Retina (tissue), 1 donor: ENCODE measurements at places on chromosomes 11 and 22.

DNA sequence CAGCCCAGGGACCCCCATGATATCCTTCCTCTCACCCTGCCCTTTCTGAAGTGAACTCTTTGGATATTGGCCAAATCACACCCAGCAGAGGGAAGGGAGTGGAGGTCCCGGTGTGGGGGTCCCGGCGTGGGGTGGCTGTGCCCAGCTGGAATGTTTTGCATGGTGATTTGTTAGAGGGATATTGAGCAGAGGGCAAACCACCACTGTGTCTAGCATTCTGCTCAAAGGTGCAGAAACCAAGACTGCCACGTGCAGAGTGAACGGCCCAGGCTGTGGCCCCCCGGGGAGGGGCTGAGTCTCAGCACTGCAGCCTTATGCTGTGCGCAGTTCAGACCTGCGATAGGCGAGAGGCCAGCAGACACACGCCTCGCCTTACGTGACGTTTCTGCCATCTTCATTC, 7.9 kb upstream of the BID start:
- no peak for DNase-seq

DNA sequence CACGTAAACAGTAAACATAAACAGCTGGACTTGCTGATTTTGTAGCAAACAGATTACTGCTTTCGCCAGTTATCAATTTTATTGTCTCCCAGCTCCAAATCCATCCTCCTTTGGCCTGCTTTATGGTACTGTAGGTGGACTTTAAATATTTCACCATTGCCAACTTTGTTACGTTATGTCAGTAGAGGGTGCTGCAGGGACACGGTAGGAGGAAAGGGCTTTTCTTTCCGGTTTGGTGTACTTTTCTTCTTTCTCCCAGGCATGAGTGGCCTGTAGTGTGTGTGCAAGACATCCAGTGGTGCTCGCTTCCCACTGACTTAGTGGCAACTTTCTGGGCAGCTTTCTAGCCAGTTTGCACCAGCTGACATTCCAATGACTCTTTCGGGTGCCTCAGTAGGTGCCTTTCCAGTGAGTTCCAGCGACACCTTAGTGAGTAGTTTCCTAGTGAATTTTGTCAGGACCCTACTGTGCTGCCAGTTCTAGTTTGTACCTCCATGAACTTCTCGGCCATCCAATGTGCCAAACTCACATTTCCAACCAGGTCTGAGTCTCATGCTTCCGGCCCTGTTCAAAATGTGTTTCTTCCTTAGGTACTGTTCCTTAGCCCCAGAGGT, 267.6 kb upstream of the TENM4 start:
- peak; percentile 38 for DNase-seq

DNA sequence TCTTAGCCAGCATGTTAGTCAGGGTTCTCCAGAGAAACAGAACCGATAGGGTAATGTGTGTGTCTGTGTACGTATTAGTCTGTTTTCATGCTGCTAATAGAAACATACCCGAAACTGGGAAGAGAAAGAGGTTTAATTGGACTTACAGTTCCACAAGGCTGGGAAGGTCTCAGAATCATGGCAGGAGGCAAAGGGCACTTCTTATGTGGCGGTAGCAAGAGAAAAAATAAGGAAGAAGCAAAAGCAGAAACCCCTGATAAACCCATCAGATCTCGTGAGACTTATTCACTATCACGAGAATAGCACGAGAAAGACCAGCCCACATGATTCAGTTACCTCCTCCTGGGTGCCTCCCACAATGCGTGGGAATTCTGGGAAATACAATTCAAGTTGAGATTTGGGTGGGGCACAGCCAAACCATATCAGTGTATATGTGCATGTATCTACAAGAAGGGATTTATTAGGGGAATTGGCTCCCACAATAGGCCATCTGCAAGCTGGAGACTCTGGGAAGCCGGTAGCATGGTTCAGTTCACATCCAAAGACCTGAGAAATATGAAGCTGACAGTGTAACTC, 173.7 kb upstream of the NECTIN1 start:
- DNase-seq, result peak; percentile 73

GRCh38 chr11:11459578-11459977, 106.5 kb upstream of the CSNK2A3 start:
- no peak for DNase-seq

- no peak for DNase-seq
Measured at GRCh38 chr11:67501854-67502253, 3.3 kb downstream of the PITPNM1 start.

DNA sequence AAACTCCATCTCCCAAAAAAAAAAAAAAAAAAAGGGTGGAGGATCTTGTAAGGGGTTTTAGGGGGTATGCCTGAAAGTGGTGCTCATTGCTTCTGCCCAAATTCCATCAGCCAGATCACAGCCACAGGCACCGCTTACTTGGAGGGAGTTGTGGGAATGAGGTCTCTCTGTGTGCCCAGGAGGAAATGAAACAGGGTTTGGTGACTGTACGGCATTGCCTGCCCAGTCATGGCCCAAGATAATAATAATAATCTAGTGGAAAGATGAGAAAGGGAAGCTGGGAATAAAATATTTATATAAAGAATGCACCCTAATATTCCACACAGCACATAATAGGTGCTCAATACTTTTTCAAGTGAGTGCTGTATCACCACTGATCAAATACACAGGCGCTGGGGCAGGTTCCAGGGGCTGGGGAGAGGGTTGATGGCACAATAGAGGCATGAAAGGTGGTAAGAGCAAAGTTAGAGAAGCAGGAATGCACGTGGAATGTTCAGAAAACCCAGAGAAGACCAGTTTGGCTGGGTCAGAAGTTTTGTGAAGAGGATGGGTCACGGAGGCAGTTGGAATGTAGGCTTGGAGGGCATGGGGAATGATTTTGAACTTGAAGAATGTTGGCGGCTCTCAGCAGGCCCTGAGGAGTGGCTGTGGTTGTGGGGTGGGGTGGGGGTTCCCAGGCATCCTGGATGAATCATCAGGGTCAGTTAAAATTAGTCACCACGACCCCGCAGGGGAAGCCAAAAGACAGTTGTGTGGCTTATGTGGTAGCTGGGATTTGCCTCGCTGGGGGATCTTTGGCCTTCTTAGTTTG, 12.5 kb upstream of the MB start:
- DNase-seq, result no peak

DNA sequence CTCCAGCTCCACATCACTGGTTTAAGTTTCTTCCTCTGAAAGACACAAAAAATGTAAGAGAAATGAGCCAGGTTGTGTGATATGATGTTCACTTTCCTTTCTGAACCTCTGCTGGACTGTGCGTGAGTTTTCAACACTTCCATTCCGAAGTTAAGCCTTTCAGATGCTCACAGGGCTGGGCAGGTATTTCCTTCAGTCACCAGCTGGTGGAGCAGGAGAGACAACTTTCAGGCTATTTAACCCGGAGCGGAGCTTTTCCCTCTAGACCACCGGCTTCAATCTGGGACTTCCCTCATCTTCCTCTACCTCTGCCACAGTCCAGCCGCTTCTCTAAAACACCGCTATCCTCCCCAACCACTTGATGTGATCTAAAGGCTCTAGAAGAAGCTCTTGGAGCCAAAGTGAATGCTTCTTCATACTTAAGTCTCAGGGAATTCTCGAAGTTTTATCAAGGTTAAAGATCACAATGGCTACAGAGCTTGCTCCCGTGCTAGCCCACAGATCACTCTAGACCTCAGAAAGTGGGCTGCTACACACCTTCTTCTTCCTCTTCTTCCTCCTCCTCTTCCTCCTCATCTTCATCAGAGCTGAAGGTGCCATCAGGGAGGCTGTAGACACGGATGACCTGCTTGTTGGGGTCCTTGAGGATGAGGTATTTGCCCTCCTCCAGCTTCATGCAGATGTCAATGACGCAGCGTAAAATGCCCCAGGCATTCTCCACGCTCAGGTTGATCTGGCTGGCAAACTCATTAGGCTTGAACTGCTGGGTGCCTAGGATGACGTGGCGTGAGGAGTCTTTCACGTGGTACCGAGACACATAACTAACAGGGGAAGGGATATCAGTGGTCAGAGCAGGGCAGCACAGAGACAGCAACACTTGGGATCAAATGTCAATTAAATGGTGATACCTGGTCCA, 4.4 kb upstream of the FOXRED2 start:
- DNase-seq, result peak; percentile 52
